Stimulated activated CD8-positive, alpha-beta memory T cell treated with anti-CD3 and anti-CD28 coated beads, Interleukin-7, amount 100 ng/mL, for 48 hours (primary cell): ENCODE measurements at places on chromosomes 2 and 18.

DNA sequence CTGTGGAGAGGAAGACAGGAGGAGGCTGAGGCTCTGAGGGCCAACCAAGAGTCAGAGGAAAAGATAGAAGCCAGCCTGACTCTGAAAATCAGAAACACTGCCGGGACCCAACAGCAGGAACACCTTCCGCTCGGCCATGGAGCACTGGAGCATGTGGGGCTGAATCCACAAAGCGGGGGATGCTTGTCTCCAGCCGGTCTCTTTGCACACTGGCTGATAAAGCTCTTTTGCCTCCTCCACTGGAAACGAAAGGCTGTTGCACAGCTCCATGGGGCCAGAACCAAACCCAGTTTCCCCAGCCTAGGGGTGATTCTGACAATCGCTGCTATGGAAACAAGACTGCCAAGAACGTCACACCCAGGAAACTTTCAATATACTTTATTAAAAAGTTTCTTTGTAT is 90.3 kb downstream of the COL6A3 start:
- no peak for DNase-seq

DNA sequence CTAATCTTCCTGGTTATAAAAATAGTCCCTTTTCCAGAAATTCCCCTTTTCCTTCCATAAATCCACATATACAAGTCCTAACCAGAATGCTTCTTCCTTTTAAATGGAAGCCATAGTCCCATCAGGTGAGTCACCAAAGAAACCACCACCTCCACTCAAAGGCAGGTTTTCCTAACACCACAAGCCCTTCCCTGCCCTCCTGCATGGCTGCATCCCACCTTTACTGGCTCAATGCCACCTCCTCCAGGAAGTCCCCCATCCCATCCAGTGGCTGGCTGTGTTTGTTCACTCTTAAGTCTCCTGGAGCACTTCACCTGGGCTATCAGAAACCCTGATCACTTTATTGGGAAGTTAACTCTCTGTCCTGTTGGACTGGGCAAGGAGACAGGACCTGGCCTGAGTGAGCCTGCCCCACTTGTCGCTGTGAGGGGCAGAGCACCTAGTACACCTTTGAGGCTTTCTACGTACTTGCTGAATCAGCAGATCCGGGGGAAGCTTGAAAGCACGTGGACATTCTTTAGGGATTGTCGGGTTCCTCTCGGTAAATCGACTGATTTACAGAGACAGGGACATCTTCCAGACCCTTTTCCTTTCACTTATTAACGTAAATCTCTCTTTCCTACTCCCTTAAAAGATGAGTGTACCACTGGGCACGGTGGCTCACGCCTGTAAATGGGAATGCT is 71.0 kb downstream of the NGEF start:
- DNase-seq = no peak

DNA sequence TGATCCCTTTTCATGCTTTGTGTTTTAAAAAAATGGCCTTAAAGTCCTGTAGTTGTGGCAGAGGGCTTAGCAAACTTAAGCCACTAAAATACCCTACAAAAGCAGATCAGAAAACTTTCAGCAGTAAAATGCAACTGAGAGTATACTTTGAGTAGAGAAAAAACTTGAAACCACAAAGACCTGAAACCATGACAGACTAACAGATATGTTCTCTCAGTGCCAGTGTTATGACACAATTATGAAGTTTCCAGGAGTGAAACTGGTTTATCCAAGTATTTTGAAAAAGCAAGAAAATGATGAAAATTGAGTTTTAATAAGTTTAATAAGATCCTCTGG is 74.5 kb downstream of the SPRED2 start:
- no peak for DNase-seq

DNA sequence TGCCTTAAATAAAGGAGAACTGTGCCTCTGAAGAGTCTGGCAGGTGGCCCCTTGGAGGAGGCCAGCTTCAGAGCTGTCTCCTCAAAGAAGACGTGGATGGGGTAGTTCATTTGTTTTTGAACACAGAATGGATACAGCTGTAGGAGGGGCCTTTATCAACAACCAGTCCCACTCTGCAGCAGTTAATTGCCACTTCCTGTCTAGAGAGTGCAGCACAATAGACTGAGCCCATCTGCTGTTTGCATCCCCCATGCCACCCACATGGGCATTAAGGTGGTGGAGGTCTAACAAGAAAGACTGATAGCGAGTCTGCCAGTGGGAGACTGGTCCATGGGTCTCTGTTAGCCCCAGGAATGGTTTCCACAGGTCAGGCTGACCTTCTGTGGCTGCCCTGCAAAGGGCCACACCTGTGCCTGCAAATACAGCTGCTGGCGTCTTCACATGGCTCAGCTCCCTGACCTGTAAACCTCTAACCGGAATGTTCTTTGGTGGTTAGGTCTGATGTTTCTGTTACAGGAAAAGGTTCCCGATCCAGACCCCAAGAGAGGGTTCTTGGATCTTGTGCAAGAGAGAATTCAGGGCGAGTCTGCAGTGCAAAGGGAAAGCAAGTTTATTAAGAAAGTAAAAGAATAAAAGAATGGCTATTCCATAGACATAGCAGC is 153.3 kb upstream of the ITGA6 start:
- DNase-seq = no peak

GRCh38 chr18:38318416-38318815 is 752.8 kb upstream of the CELF4 start:
- DNase-seq = no peak

DNA sequence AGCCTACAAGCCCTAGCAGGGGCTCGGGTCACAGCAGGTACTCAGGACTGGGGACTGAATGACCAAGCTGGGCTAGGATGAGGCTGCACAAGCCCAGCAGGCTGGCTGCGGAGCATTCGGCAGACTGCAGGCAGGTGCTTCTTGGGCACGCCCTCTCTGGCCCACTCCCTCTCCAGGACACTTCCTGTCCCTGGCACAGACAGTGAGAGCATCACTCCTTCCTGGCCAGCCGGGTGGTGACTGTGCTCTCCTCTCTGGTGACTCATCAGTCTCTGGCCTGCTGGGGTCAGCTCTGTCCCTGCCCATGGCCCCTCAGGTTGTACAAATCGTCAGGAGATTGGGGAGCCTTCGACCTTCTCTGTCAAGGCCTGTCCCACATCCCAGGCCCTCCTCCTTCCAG is 22.5 kb downstream of the C1QL2 start:
- DNase-seq = no peak

- DNase-seq = no peak
These were observed 11.7 kb downstream of the TMEM18 start for GRCh38 chr2:665340-666073.

DNA sequence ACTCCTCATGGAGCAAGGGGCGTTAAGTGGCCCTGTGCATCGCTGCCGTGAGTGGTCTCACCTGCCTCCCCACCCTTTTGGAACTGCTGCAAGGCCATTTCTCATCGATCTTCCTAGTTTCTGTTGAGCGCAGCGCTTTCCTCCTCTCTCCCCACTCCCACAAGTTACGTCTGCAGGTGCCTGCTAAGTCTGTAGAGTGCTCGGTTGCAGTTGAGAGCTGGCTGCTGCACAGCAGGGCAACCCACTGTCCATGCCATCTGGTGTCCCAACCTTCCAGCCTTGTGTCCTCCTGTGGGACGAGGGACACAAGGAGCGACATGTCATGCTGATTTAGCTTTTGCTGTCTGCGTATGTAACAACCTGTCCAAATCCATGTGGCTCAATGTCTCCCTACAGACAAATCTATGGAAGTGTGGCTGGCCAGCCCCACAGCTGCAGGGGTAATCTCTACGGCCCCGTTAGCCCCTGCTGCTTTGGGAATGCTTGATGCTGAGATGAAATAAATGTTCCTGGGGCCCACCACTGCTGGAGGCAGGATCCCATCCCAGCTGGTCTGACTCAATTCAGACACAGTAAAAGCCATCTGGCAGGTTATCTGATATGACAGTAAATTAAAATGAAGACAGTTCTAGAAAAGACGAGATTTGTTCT is 68.1 kb upstream of the TCF7L1 start:
- no peak for DNase-seq

- DNase-seq = peak; percentile 44
These were observed 954 bp upstream of the CTDSP1 start for GRCh38 chr2:218398437-218399390.

GRCh38 chr2:99960291-99960690 is 182.1 kb downstream of the AFF3 start:
- DNase-seq = no peak

- no peak for DNase-seq
These were observed 39.6 kb downstream of the ZEB2 start for GRCh38 chr2:144480285-144480684.

- DNase-seq = no peak
These were observed 340.3 kb downstream of the CELF4 start for GRCh38 chr18:37225279-37225678.

GRCh38 chr2:67982956-67983355 is 79.8 kb downstream of the C1D start:
- DNase-seq = no peak

- DNase-seq = no peak
These were observed 433.5 kb upstream of the MMADHC start for GRCh38 chr2:150020937-150021673.

DNA sequence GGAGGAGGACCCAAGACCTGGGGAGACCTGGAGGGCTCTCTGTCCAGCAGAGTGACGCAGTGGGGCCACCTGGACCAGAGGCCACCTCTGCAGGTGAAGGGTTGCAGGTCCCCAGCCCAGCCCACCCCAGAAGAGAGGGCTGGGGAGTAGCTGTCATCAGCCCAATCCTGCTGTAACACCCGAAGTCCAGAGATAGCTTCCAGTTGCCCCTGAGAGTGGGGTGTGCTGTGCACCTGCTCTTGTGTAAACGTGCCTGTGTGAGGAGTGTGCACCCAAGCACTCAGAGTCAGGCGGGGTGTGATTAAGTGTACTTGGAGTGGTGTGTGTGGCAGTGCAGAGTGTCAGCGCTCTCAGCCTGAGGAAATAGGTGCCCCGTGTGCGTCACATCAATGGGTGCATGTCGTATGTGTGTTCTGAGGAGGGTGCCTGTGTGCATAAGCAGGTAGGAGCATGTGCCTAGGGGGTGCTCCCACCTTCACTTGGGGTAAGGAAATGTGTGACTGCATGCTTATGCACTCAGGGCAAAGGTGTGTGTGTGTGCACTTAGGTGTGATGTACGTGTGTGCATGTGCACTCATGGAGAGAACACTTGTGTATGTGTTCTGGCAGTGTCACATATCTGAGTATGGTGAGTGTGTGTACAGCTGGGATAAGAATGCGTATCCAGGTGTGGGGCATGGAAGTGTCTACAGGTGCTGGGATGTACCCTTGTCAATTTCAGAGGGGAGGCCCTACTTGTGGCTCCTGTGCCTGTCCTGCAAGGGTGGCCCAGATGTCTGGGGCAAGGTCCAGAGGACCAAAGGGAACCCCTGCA is 672 bp downstream of the ATP6V1B1 start:
- no peak for DNase-seq

DNA sequence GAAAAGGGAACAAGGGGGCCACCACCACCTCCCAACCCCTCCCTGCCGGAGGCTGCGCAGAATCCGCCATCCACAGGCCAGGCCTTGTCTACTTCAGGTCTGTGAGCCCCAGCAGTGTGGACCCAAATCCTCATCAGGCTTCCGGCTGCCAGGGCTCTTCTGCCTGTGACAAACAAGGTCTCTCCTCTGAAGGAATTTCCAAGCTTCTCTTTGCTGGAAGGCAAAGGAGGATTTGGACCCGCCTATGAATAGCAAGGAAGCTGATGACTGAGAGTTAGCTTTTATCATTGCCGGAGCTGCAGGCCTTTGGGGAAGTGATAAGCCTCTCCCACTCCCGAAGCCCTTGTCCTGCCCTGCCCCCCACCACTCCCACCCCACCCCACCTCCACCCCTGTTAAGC is 93.7 kb upstream of the SH3BP4 start:
- no peak for DNase-seq

DNA sequence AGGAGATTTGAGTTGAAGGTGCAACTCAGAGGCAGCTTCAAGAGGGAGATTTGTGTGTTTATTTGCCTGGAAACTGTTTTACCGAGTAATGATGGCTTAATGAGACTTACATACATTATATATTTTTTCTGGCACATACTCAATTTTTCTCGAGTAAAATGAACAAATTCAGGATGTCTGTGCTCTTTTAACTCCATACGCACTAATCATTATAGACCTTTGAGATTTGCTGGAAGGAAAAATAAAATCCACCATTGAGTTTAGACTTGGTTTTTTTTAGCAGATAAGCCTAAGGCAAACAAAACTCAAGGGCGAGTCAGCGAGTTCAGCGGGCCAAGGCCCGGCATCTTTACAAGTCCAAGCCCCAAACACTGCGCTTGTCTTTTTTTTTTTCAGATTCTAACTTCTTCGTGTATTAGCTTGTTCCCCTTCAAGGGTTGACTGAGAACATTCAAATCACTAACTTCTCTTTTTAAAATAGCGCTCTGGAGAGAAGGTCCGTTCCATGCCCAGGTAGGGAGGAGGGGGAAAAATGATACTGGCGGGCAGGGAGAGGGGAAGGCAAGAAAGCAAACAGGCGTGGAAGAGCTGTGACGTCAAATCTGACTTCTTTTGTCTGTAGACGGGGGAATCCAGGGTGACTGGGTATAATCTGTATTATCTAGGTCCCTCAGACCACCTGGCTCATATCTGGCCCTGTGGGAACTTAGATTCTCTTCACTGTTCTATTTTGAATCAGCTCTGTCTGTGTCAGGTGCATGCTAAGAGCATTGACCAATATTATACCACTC is 72.7 kb upstream of the MAP3K20 start:
- DNase-seq = no peak

DNA sequence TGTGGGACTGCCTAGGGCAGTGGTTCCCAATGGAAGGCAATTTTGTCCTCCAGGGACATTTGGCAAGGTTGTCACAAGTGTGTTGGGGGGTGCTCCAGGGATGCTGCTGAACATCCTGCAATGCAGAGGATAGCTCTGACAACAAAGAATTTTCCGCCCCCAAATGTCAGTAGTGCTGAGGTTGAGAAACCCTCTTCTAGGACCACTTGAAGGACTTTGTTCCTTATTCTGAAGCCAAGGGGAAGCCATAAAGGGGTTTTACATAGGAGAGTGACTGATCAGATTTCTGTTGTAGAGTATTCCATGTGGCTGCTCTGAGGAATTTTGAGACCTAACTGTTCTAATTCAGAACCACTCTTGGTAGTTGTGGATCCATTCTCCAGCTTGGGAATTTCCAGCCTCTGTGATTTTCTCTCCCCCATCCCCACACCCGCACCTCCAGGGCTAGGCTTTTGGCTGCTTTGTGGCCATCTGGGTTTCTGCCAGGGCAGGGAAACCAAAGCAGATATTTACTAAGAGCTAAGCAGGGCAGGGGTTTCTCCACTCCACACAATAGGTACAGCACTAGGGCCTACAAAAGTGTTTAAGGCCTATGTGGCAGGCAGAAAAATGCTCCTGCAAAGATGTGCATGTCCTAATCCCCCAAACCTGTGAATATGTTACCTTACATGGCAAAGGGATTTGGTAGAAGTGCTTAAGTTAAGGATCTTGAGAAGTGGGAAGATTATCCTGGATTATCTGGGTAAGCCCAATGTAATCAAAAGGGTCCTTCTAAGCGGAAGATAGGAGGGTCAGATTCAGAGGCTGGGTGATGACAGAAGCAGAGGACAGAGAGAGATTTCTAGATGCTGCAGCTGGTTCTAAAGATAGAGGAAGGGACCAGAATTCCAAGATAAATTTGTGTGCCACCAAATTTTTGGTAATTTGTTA is 135.4 kb downstream of the TMEM17 start:
- DNase-seq = no peak

- DNase-seq = no peak
These were observed 142.3 kb downstream of the BABAM2 start for GRCh38 chr2:28032816-28033215.

GRCh38 chr2:42886921-42887320 is 94.5 kb upstream of the HAAO start:
- no peak for DNase-seq
